ENCODE measurements at places on chromosomes 6 and 20.

DNA sequence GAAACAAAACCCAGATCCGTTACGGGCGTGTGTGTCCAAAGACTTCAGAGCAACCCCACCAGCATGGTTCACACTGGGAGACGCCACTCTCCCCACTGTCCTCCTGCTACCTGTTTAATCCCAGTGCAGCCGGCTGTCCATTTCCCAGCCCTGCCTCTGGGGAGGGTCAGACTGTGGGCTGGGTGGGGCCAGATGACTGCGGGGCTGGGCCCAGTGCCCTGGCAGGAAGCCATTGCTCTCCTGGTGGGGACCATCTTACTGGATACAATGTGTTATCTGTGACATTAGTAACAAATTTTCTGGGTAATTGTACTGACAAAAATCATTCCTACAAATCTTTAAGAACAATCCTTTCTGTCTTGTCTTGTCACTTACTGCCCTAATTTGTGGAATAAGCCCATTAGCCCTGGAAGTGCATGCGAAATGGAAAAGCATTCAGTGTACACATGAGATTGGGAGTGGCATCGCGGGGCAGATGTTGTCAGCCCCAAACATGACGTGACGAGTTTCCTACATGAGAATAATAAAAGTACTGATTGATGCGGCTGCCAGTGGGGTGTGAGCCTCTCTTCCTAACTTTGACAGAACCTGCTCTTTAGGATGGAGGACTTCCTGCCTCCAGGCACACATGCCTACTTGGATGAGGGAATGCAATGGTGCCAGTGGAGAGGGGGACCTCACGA is 37.9 kb upstream of the PCMTD2 start:
- DNase-seq: no peak

- no peak for DNase-seq
These were observed 99.0 kb downstream of the QRSL1 start for GRCh38 chr6:106728296-106728870.

DNA sequence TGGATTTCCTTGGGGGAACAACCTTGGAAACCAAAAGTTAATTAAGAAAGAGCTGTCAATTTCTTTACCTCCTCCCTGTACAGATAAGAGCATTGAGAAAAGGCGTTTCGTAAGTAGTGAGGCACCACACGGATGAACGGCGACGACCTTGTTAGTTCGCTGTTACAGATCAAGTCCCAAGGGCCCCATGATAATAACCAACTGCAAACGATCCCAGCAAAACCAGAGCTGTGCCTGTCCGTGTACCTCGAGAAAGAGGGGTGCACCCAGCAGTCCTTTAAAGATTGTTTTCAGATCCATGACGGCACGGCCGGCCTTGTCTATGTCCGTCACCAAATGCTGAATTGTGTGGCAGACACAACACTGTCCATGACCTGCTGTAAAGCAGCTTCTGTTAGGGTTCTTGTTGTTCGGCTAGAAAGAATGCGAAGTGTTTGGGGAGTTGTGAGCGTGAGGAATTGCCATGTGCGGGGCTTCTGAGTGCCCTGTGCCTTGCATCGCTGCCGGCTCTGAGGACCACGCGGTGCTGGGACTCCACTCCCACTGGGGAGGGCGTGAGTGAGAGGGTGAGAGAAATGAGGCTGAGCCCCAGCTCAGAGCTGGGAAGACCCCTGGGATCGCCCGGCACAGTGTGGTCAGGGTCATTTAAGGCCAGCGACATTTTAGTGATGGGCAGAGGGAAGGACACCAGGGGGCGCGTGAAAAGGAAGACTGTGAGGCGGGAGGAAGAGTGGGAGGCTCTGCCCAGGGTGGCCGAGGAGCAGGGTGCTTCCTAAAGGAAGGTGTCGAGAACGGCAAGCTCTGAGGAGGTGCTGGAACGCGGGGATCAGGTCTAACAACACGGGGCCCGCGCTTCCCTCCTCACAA is 136.8 kb upstream of the RPS6KA2 start:
- DNase-seq: no peak

DNA sequence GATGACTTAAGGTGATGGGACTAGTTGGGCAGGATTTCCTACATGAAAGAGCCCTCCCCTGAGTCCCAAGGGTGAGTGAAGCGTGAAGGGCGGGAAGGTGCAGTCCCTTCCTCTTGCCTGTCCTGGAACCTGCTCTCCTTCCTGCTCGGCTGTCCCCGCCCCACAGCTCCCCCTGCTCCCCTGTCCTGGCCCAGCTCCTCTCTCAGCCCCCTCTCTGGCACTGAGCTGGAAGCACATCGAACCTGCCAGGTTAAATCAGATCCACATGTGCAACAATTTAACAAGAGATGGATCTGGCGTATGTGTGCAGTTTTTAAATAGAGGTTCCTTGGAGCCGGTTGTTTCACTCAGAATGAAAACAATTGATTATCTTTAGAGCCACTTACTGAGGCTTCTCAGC is 95.0 kb downstream of the LRFN2 start:
- DNase-seq: no peak

DNA sequence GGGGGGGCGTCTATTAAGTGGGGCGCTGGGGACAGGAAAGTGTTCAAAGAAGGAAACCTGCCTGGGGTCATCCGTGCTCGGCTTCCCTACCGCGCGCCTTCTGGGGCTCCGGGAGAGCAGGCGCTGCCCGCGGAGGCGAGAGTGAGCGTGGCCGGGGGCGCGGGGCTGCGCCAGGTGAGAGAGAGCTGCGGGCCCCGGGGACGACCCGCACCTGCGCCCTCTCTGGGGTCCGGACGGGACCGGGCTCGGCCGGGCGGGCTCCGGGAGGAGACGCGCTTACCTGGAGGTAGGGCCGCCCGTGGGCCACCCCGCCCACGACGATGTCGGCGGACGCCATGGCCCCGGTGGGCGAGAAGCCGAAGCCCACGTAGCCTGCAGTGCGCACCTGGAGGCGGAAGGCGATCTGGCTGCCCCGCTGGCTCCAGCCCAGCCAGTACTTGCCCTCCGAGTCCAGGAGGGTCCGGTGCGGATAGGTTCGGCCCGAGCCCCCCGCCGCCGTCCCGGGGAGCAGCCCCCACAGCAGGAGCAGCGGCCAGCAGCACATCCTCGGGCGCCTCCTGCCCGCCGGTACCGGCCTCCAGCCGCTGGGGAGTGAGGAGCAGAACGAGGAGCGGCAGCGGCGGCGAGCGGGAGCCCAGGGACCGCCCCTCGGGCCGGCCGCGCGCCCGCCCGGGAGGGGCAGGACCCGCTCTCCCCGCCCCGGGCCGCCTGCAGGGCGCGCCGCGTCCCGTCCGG is at the start of gene MOXD1:
Gene MOXD1 (minus strand): TSS at position 593 of the 735 bp plus-strand sequence. CDS start 49 bp downstream, at position 544.
- no peak for DNase-seq

DNA sequence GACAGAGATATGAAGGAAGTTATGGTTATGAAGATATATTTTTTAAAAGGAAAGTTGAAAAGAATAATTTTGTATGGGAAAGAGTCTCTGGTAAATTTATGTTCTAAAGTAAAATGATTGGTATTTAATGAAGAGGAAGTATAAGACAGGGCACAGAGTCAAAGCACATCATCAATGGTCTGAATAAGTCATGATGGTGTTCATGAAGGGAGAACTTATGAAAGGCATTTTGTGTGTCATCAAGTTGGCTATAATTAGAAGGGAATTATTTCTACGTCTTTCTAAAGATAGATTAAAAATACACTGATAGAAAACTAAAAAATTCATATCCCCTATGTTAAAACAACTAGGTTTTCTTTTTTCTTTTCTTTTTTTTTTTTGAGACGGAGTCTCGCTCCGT is 21.4 kb upstream of the SNAI1 start:
- no peak for DNase-seq

GRCh38 chr6:122696079-122696478 is 83.4 kb upstream of the FABP7 start:
- no peak for DNase-seq

DNA sequence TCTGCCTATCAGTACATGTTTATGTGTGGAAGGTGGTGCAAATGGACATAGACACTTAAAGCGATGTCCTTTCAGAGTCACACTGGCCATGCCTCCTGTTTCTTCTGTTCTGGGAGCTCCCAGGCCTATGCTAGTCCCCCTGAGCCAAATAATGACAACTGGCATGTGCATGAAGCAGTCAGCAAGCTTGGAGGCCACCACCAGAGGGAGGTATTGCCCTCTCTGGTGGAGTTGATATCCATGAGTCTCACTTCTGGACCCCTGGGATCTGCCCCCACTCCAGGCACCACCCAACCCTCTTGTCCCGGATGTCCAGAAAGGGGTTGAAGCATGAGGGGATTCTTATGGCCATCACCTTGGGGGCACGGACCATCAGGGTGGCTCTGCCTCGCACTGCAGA is 172.2 kb downstream of the AIG1 start:
- no peak for DNase-seq

GRCh38 chr6:137832110-137832509 is 34.9 kb upstream of the TNFAIP3 start:
- no peak for DNase-seq

DNA sequence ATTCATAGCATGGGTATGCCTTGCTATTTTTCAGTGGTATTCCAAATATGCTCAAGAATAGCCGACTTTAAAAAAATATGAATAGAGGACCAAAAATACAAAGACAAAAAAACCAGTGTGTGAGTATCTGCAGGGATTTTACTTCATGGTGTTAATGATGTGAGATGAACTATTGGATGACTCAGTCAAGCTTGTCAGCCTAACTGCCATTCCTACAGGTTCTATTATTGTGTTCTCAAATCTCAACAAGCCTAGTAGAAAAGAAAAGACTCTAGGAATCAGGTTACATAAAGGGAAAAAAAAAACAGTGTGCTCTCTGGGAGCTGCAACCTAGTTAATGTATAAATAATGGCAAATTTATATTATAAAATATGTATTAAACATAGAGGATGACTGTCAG is 588.4 kb upstream of the BTBD3 start:
- no peak for DNase-seq

- no peak for DNase-seq
These were observed 242.9 kb downstream of the TBX18 start for GRCh38 chr6:84521511-84521910.

- DNase-seq: no peak
These were observed 307.2 kb upstream of the THEMIS start for GRCh38 chr6:128208078-128208477.

DNA sequence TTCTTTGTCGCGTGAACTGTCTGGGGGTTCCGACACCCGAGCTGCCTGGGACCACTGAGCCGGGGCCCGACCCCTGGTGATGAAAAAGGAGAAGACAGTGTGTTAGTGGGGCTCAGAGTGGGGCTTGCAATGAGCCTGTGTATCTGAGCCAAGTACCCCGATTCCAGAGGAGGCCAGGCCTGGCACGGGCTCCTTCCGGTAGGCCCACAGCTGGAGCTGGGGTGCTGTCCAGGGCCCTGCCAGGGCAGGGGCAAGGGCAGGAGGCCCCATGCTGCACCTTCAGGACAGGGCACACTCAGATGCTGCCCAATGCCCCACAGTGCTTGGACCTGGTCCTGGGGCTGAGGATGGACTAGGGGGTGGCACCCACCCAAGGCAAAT is 89.4 kb downstream of the TAF4 start:
- no peak for DNase-seq

DNA sequence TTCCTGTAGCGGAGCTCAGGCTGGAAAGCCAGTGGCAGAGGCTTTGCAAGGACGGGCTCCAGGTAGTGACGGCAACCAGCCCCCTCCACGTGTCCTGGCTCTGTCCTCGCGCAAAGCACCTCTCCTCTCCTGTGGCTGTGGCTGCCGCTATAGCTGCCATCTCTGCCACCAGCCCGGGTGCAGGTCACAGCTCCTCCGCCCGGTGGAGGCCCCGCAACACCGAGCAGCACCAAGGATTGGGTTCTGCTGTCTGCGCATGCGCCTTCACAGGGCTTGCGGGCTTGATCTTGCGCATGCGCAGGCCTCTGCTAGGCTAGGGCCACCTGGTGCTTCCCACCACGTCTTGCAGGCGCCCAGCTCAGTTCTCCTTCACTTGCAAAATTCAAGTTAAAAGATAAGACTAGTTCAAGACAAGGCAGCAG is 625.4 kb downstream of the QKI start:
- DNase-seq: no peak

GRCh38 chr20:25565578-25566157 is 19.7 kb downstream of the NINL start:
- no peak for DNase-seq

DNA sequence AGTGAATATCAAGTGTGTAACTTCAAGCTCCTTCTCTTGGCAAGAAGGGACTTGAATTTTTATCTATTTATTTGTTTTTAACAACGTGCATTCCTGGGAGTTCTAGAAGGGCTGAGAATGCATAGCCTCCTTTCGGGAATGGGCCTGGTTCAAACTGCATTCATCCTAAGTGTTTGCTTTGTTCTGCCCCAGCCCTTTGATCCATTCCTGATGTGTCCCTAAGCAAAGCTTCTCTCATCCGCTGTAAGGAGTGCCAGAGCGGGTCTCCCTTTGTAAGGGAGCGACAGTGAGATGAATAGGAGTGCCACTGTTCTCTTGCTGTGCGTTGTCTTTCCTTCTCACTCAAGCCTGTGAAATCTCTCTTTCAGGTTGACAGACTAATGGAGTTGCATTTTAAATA is 61.0 kb upstream of the VSTM2L start:
- DNase-seq: no peak

DNA sequence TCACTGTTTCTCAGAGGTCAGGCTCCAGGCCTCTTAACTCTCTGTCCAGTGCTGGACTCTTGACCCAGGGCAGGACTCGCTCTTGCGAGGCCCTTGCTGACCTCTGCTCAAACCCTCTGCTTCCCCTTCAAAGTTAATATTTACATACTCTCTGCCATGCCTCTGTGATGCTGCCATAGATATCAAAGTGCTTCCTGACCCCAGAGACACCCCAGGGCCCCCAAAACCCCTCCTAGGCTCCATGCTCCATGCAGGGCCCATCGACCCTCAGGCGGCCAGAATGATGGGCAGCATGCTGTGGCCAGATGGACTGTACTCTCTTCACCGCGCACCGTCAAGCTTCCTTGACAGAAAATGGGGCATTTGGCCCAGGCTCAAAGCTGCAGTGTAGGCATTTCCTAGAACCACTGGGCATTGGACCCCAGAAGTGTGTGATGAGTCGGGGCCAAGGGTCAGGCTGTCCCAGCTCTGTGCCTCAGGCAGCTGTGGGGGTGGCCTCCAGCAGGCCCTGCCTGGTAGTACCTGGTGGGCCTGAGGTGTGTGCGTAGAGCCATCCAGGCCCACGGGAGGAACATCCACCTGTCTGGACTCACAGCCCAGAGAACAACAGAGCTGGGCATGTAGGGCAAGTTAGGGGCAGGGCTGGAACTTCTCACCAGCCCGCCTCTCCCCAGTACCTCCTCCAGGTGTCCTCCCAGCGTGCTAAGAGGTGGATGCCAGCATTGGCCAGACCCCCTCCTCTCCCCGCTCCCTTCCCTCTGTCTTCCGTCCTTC is 142.8 kb downstream of the VEGFA start:
- DNase-seq: no peak

- no peak for DNase-seq
These were observed 15.1 kb upstream of the MPC1 start for GRCh38 chr6:166397849-166398248.
